ENCODE measurements at places on chromosomes 16 and 17.

- DNase-seq = peak; percentile 60
Measured at GRCh38 chr17:48335858-48336500, 94.0 kb downstream of the SKAP1 start.

GRCh38 chr16:88936008-88936555 is 40.9 kb downstream of the CBFA2T3 start:
- DNase-seq = no peak

GRCh38 chr16:13203725-13204124 is 302.3 kb downstream of the SHISA9 start:
- no peak for DNase-seq

GRCh38 chr17:75809631-75810111 is 25.1 kb downstream of the UNK start:
- no peak for DNase-seq

DNA sequence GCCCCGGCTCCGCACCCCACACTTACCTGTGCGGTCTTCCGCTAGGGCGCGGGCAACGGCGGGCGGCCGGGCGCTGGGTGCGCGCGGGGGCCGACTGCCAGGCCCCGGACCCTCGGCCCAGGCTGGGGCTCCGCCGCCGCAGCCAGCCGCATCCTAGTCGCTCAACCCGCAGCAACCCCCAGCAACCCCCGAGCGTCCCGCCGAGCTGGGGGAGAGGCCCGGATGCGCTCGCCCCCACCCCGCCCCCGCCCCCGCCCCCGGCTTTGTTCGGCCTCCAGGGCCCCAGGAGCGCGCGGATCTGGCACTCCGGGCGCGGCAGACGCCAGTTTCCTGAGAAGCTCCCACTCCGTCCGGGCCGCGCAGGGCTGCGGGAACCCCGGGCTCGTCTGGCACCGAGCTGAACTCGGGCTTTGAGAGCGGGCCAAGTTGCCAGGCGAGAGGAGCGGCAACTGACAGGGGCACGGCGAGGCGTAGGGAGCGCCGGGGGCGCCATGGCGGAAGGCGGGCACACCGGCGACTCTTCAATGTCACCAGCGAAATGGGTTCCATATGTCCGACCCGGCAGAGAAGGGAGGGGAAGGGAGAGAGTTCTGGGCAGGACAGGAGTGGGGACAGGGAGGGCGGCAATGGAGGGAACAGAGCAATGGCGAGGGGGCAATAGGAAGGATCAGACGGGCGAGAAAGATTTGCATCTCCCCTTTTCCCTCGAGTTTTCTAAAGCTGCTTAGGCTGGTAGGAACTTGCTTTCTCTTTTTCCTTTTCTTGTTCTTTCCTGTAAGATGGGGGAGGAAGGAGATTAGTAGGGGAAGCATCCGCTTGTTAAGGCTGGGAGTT is 13.7 kb downstream of the HOXB4 start:
- no peak for DNase-seq

DNA sequence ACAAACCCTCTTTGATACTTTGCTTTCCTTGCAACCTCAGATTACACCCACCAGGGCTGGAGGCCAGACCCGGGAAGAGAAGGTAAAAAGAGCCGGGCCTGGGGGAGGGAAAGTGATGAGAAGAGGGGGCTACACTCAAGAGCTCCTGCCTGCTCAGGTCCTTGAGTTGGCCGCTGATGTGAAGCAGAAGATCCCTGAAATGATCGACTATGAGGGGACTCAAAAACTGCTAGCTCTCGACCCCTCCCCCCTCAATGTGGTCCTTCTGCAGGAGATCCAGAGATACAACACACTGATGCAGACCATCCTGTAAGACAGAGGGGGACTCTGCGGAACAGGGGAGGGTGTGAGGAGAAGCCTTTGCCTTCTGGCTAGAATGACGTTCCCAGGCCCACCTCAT is 2.8 kb upstream of the KDM6B start:
- no peak for DNase-seq

DNA sequence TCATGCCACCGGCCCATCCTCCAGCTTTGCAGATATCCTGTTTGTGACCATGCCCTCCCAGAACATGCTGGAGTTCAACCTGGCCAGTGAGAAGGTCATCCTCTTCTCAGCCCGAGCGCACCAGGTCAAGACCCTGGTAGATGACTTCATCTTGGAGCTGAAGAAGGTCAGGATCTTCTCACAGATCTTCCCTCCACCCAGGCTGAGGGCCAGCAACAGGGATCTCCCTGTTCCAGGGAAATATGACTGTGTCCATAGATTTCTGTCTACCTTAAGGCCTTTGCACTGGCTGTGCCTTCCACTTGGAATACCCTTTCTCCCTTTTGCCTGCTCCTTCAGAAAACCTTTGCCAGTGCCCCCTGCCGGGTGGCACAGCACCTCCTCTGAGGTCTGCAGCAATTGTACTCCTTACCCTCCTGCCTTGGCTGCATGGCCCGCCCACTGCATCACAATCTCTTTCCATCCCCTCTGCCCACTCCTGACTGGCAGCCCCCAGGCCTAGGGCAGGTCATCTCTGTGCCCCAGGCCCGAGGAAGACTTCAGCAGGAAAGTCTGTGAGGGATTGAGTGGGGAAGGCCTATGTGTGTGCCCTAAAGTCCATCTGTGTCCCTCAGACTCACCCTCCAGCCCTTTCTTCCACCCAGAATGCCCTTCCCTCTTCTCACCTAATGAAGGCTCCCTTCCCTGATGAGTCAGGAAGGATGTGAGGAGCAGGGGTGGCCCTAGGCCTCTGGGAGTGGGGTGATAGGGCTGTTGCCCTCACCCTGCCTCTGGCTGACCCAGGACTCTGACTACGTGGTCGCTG is 27.3 kb upstream of the ALKBH5 start:
- no peak for DNase-seq

DNA sequence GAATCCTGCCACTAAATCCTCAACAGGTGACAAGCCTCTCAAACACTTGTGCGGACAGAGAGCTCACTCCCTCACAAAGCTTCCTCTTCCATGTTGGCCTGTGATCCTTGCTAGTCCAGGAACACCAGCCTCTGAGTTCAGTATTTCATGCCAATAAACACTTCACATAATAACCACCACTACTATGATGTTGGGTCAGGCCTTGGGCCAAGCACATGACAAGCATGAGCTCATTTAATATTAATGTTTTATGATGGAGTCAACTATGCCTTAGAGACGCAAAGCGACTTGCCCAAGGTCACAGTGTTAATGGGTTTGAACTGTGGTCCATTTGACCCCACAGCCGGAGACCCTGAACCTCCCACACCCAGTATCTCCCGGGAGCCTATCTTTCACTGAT is 129.1 kb downstream of the GAS7 start:
- no peak for DNase-seq

- no peak for DNase-seq
Measured at GRCh38 chr16:60199150-60199549, 1465.0 kb upstream of the GOT2 start.

GRCh38 chr16:22789281-22789945 is 24.5 kb upstream of the HS3ST2 start:
- no peak for DNase-seq

DNA sequence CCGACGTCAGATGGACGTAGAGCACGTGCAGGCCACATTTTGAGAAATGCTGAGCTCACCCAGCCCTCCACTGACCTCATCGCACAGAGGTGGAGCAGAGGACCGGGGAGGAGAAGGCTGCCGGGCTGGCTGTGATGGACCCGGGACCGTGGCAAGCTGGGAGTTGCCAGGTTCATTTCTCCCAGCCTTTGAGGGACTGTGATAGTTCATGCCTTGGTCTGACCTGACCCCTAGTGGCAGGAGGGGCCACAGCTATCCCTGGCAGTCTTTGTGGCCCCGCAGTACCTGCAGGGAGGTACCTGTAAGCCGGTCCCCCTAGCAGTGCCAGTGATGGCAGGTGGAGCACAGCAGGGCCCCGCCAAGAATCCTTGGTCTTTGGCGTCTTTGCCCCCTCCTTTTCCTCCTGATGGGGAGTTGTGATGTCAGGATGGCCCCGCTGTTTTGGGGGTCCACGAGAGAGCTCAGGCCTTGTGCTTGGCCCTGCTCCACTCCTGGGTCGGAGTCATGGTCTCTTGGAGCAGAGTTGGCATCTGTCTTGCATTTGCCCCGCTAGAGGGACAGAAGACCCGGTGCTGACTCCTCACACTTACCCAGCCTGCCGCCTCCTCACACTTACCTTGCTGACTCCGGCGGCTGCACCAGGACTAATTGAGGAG is 50.4 kb downstream of the OR1D5 start:
- DNase-seq = no peak

DNA sequence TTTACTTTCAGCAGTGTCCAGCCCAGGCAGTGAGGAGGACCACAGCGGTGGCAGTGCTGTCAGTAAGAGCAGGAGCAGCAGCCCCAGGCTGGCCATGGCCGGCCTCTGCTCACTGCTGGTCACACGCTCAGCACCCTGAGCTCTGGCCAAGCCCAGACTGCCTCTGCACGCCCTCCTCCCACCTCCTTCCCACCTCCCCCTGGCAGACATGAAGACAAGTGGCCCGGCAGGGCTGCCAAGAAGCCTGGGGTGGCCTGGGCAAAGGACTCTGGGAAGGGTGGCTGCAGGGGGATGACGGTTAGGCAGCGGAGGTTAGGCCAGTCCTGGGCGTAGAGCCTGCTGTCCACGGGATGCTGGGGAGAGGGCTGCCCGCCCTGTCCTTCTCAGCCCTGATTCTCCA is at the start of gene C16orf89:
Gene C16orf89 (minus strand): TSS at position 144 of the 400 bp plus-strand sequence. CDS start 48 bp downstream, at position 96.
- DNase-seq = no peak

GRCh38 chr16:31055613-31056012 is 18.4 kb downstream of the ZNF668 start:
- no peak for DNase-seq

DNA sequence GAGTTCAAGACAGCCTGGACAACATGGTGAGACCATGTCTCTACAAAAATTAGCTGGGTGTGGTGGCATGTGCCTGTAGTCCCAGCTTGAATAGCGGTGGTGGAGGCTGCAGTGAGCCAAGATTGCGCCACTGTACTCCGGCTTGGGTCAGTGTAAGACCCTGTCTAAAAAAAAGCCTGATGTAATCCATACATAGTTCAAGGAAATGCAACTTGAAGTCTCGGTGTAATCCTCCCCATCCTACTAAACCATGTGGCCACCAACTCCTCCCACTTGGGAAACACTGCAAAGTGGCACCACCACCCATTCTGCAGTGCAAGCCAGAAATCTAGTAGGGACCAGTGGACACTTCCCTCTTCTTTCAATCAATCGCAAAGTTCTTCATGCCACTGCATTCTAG is 5.4 kb upstream of the KPNB1 start:
- DNase-seq = no peak

DNA sequence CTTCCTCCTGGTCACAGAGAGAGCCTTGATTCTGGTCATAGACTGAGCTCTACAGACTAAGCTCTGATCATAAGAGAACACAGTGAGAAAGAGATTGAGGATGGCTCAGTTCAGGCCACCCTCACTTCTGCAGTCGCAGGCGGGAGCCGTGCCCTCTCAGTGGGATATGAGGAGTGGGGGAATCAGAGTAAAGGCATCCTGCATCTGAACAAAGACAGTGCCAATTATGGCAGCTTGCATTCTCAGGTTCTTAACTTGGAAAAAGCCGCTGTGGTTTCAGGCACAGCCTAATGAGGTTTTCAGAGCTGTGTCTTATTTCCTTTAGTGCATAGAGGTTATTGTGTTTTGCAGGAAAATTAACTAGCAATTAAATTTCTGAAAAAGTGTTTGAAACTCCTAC is 134.4 kb upstream of the NLRP1 start:
- no peak for DNase-seq

GRCh38 chr17:7110617-7111306 is 3.9 kb downstream of the ASGR2 start:
- DNase-seq = no peak

DNA sequence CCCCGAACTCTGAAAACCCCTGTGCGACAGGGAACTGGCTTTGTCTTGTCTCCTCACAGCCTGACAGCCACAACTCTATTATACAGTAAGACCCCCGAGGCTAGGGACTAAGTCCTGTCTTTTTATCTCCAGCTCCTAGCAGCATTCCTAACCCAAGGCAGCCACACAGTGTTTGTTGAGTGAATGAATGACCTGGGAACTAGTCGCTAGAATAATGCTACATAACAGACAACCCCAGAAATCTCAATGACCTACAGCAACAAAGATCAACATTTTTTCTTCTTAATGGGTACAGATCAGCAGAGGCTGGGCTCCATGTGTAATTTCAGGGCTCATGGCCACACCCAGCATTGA is 71.4 kb upstream of the TNRC6C start:
- DNase-seq = no peak

GRCh38 chr17:4980644-4981216 is 6.7 kb downstream of the CAMTA2 start:
- no peak for DNase-seq

- no peak for DNase-seq
Measured at GRCh38 chr16:88856122-88856827, 472 bp downstream of the GALNS start.

DNA sequence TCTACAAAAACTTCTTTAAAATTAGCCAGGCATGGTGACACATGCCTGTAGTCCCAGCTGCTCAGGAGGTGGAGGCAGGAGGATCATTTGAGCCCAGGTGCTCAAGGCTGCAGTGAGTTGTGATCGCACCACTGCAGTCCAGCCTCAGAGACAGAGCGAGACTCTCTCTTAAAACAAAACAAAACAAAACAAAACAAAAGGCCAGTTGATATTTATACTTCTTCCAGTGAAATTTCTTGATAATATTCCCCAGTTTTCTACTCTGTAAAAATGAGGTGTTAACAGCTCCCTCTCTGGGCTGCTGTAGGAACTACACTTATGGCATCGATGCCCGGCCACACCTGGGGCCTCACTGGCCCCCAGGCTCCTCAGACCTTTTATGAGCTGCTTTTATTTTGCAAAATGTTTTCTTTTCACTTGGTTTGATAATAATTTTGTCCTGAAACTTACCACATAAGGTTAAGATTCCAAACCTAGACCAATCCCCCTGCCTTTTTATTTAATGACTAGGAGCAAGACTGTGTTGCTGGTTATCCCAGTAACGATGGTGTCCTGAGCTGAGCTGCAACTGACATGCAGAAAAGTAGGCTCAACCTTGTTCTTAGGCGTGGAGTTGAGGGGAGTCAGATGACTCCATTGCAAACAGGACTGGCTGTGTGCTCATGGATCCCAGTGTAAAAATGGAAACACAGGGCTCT is 17.6 kb downstream of the MAPK8IP3 start:
- no peak for DNase-seq

- DNase-seq = no peak
Measured at GRCh38 chr17:69103557-69104233, 38.0 kb downstream of the ABCA6 start.

GRCh38 chr16:19701091-19701490 is 16.9 kb downstream of the KNOP1 start:
- DNase-seq = no peak

DNA sequence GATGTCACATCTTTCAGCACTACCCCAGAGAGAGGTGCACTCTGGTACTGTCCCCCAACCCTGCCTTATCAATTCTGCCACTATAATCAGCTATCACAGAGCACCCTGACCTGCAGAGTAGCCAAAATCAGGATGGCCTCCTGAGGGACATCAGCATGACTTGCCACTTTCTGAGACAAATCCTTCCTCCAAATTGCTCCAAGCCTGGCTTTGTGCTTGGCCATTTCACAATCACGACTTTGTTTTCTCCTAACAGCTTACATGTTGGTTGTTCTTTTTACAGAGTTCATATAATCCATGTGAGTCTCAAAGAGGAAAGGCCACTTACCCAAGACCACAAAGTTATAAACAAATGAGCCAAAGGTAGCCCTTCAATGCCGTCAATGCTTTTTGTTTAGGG is 449.0 kb upstream of the CDH5 start:
- DNase-seq = no peak

- DNase-seq = no peak
Measured at GRCh38 chr17:33603789-33604188, 310.7 kb upstream of the ASIC2 start.

Data from NCI-H1092 (cell line).